Activated naive CD8-positive, alpha-beta T cell treated with anti-CD3 and anti-CD28 coated beads for 36 hours (primary cell): ENCODE measurements at places on chromosomes 11 and 22.
A peak's percentile ranks its signal among the peaks of the same experiment; 100 is the strongest.

- DNase-seq = no peak
These were observed 63.6 kb downstream of the CD82 start for GRCh38 chr11:44628730-44629700.

GRCh38 chr22:37186228-37186996, 1.6 kb downstream of the C1QTNF6 start:
- peak; percentile 56 for DNase-seq

DNA sequence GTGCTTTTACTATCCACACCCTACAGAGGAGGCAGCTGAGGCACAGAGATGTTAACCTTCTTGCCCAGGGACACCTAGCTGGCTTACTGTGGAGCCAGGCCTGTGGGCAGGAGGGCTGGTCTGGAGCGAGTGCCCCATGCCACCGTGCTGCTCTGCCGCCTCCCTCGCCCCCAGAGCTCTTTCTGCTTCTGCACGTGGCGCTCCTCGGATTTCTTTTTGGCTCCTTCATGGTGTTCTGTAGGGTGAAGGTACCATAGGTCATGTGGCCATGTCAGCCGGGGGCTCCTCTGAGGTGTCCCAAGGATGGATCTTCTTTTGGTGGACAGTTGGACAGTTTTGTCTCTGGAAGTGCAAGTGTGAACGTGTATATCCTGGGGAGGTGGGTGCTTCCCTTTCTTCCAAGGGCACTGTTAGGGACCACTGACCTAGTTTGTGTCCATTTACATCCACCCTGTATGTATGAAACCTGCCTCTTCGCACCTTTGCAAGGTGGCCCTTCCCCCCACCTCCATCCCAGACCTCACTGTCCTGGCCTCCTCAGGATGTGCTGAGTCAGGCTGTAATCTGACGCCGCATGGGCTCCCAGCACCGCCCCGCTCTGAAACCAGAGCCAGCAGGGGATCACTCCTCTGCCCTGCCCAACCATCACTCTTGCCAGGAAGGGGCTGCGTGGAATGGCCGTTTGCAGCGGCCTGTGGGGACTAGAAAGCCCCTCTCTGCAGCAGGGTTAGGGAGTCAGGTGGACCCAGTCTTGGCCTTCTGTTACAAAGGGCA, 31.7 kb downstream of the POLR3H start:
- DNase-seq = no peak

- DNase-seq = no peak
These were observed 1071.2 kb downstream of the LRRC4C start for GRCh38 chr11:40388097-40388818.

- DNase-seq = no peak
These were observed 3.3 kb downstream of the TTLL1 start for GRCh38 chr22:43085658-43086606.

DNA sequence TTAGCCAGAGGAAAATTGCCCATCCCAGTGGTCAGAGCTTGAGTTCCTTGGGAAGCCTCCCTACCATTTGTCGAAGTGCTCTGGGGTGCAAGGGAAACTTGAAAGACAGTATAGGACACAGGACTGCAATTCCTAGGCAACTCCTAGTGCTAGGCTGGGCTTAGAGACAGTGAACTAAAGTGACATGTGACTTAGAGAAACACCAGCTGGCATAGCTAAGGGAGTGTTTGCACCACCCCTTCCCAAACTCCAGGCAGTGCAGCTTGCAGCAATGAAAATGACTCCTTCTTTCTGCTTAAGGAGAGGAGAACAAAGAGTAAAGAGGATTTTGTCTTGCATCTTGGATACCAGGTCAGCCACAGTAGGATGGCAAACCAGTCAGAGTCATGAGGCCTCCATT, 388.0 kb downstream of the DYNC2H1 start:
- no peak for DNase-seq

GRCh38 chr22:47750086-47750485, 987.6 kb downstream of the TBC1D22A start:
- no peak for DNase-seq

- no peak for DNase-seq
These were observed 172.5 kb downstream of the MN1 start for GRCh38 chr22:27628891-27629631.

DNA sequence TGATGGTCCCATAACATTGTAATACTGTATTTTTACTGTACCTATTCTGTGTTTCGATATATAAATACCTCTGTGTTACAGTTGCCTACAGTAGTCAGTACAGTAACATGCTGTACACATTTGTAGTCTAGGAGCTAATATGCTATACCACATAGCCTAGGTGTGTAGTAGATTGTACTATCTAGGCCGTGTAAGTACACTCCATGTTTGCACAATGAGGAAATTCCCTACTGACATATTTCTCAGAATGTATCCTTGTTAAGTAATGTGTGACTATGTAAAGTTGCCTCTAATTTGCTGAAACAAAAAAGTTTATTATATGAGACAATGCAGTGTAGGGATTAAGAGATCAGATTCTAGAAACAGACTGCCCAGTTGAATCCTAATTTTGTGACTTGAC, 21.3 kb downstream of the CAPRIN1 start:
- DNase-seq = no peak

DNA sequence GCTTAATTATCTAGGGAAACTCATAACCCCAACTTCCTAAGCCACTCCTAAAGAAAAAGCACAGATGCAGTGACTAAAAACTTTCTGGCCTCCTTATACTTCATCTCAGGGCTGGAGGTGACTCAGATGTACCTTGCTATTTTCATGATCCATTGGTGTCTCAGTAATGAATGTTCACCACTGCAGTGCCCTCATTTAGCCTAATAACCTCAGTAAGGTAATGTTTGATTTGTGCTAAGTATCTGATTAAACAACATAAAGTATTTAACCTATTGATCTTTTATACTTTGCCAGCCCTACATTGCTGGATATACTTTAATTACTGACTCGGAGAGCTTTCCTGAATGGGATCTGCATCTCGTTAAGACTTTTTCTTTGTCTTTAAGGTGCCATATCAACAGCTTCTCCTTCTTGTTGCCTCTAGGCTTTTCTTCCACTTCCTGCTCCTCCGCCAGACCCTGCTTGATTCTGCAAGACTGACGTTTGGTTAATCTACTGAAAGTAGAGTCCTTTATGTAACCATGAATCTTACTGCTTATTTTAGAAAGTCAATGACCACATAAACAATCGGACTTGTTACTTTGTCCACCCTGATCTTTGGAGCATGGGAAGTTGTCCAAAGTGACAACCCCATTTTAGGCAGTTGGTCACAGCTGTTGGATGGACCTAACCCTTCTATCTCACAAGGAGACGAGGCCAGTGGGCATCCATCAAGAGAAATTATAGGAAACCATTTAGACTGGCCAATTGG, 303.0 kb downstream of the ST3GAL4 start:
- no peak for DNase-seq

GRCh38 chr22:19422440-19423301, 8.9 kb downstream of the HIRA start:
- no peak for DNase-seq

DNA sequence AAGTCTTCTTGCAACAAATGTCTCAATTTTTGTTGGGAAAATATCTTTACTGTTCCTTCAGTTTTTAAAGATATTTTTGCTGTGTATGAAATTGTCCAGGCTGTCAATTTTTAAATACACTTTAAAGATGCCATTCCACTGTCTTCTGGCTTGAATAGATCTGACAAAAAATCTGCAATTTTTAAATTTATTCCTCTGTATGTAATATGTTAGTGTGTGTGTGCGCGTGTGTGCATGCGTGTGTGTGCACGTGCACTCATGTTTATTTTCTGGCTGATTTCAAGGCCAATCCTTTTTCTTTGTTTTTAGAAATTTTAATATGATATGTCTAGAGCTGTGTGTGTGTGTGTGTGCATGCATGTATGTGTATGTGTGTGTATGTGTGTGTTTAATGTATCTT, 263.2 kb upstream of the SESN3 start:
- no peak for DNase-seq

GRCh38 chr11:128520888-128521681, 66.3 kb downstream of the ETS1 start:
- DNase-seq = no peak

DNA sequence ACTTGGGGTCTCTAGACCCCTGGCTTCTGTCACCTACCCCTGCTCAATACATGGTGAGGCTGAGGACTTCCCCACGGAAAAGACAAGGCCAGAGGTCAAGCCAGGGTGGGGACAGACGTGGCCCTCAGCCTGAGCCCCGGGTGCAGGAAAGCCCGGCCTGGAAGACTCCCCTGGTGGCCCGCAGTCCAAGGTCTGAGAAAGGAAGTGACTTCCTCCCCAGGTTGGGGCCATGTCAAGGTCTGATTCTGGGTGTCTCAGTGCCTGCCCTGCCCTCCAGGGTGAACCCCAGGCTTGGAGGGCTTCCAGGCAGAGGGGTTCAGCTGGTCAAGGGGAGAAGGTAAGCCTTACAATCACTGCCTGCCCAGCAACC, 3.9 kb downstream of the CTSD start:
- no peak for DNase-seq

- DNase-seq = no peak
These were observed 11.1 kb downstream of the PRDM11 start for GRCh38 chr11:45157247-45158209.

GRCh38 chr11:44971185-44971584, 20.5 kb upstream of the TP53I11 start:
- no peak for DNase-seq

DNA sequence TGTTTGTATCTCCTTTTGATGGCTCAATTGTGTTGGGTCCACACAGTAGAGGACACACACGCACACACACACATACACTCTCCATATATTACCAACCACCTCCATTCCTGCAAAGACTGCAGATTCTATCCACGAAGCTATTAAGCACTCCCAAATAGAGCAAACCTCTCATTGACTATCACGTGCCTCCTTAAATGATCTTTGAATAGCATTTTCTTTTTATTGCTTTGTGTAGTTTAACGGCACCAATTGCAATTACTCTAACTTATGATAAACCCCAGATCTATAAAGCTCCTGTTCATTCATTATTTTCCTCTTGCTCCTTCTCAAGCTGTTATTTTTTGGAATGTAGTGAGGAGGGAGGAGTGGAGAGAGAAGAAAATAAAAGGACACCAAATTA, 204.7 kb downstream of the ST3GAL4 start:
- no peak for DNase-seq

- peak; percentile 49 for DNase-seq
These were observed 80.3 kb downstream of the ETS1 start for GRCh38 chr11:128506999-128507611.

DNA sequence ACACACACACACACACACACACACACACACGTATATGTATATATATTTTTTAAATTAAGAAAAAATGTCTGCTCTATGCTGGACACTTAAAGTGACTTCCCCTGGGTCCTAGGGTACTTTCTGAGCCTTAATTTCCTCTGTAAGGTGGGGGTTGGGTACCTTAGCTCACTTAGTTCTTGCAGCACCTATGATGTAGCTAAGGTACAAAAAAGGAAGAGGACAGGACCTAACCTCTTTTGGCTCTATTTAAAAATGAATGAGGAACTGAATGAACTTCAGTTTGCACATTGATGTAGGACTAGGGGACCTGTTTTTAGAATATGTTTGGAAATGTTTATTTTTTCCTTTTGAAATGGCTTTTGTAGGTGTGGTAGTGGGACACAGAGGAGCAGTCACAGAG, 11.1 kb downstream of the SREBF2 start:
- no peak for DNase-seq

DNA sequence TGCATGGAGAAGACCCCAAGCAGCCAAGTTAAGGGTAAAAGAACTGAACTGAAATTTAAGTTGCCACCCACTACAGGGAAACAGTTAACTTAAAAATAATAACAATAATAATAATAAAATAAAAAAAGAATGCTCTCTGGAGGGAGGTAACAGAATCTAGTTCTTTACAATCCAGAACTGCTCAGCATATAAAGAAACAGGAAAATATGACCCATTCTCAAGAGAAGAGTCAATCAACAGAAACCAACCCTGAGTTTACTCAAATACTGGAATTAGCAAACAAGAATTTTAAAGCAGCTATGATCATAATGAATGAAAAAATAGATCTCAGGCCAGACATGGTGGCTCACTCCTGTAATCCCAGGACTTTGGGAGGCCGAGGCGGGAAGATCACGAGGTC, 53.8 kb downstream of the DENND5A start:
- DNase-seq = no peak

- no peak for DNase-seq
These were observed 49.9 kb upstream of the LDLRAD3 start for GRCh38 chr11:35893796-35894475.

- peak; percentile 64 for DNase-seq
These were observed 106.4 kb upstream of the SESN3 start for GRCh38 chr11:95337175-95337957.

GRCh38 chr11:129698212-129698611, 117.4 kb upstream of the TMEM45B start:
- no peak for DNase-seq
